Esophagus squamous epithelium (tissue), 5 donors: ENCODE measurements at places on chromosomes 5 and 9.
A peak's percentile ranks its signal among the peaks of the same experiment; 100 is the strongest.

DNA sequence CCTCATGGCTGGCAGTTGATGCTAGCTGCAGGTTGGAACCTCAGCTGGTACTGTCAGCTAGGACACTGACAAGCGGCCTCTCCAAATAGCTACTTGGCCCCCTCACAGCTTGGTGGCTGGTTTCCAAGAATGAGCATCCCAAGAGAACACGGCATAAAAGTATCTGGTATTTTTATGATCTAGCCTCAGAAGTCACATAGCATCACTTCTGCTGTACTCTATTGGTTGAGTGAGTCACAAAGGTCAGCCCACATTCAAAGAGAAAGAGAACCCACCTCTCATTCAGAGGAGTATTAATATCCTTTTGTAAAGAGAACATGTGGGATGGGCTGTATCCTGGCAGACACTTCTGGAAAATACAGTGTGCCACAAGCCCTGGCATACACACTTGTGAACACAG lies 6.0 kb upstream of the SIL1 start:
- H3K36me3 ChIP-seq: no peaks in the 10 kb centered on the region
- no peak overlapping the region for H3K27ac ChIP-seq
- H3K4me1 ChIP-seq: no peaks in the 10 kb centered on the region
- no peak for DNase-seq

- H3K4me1 ChIP-seq: no peaks in the 10 kb centered on the region
- no peak overlapping the region for H3K4me3 ChIP-seq
- no peak overlapping the region for H3K27ac ChIP-seq
- no peak for DNase-seq
Measured at GRCh38 chr9:6034954-6035353, 19.5 kb upstream of the RANBP6 start.

- H3K36me3 ChIP-seq: no peaks in the 10 kb centered on the region
- H3K27ac ChIP-seq: no peak overlapping the region
- H3K4me1 ChIP-seq: no peaks in the 10 kb centered on the region
- DNase-seq: no peak
Measured at GRCh38 chr5:153824909-153825308, 213.8 kb downstream of the FAM114A2 start.

- H3K27ac ChIP-seq: no peak overlapping the region
- H3K27me3 ChIP-seq: no peaks in the 10 kb centered on the region
- H3K4me3 ChIP-seq: no peak overlapping the region
- no peaks in the 10 kb centered on the region for H3K4me1 ChIP-seq
Measured at GRCh38 chr9:133087429-133088145, 25.8 kb downstream of the CEL start.

GRCh38 chr5:125011014-125011413 lies 264.6 kb upstream of the ZNF608 start:
- no peak overlapping the region for H3K27ac ChIP-seq
- H3K4me3 ChIP-seq: no peak overlapping the region
- H3K36me3 ChIP-seq: no peaks in the 10 kb centered on the region
- H3K27me3 ChIP-seq: no peaks in the 10 kb centered on the region

GRCh38 chr5:80150731-80151130 lies 105.1 kb downstream of the SERINC5 start:
- no peak for DNase-seq
- H3K36me3 ChIP-seq: peaks cover 100% of the 10 kb centered on the region
- H3K4me1 ChIP-seq: no peaks in the 10 kb centered on the region
- no peaks in the 10 kb centered on the region for H3K27me3 ChIP-seq

DNA sequence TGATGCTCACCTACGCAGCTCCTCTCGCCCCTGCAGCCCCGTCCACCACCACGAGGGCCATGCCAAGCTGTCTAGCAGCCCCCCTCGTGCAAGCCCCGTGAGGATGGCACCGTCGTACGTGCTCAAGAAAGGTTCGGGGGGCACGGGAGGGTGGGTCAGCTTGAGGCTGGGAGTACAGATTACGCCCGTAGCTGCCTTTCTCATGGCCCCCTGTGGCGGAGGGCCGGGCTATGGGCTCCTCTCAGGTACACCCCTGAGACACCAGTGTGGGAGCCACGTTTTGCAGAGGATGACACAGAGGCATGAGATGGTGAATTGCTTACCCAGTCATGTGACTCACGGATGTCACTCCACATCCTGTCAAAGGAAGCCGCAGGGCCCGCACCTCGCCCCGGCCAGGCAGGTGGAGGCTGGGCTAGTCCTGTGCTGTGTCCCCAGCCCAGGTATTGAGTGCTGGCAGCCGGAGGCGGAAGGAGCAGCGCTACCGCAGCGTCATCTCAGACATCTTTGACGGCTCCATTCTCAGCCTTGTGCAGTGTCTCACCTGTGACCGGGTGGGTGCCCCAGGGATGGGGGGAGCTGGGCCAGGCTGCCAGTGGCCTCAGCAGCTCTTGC lies 33.7 kb downstream of the USP20 start:
- H3K4me3 ChIP-seq: no peak overlapping the region
- H3K4me1 ChIP-seq: no peaks in the 10 kb centered on the region
- no peaks in the 10 kb centered on the region for H3K27me3 ChIP-seq
- H3K36me3 ChIP-seq: peaks cover 63% of the 10 kb centered on the region
- H3K27ac ChIP-seq: peak overlapping the region; percentile 61

- H3K27me3 ChIP-seq: no peaks in the 10 kb centered on the region
- H3K36me3 ChIP-seq: no peaks in the 10 kb centered on the region
- no peak overlapping the region for H3K27ac ChIP-seq
- DNase-seq: no peak
- no peaks in the 10 kb centered on the region for H3K4me1 ChIP-seq
Measured at GRCh38 chr9:18717759-18718158, 243.8 kb downstream of the ADAMTSL1 start.

GRCh38 chr5:35205186-35205585 lies 25.1 kb downstream of the PRLR start:
- H3K36me3 ChIP-seq: no peaks in the 10 kb centered on the region
- DNase-seq: no peak
- H3K27ac ChIP-seq: no peak overlapping the region
- no peaks in the 10 kb centered on the region for H3K27me3 ChIP-seq

DNA sequence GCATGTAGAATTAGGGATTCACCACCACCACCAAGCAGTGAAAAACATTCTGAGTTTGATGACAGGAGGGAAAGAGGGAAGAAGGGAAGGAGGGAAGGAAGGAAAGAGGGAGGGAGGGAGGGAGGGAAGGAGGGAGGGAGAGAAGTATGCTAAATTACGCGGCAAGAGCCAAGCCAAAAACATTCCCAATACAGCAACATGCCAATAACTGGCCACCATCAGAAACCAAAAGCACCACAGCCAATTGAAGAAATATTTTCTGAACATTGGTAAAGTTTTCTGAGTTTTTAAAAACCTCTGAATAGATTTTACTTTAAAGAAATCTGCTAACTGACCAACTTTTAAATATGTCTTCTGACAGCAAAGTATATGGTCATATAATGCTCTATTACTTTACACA lies 36.0 kb downstream of the FNIP1 start:
- no peaks in the 10 kb centered on the region for H3K36me3 ChIP-seq
- DNase-seq: no peak
- H3K4me3 ChIP-seq: no peak overlapping the region
- no peaks in the 10 kb centered on the region for H3K27me3 ChIP-seq

DNA sequence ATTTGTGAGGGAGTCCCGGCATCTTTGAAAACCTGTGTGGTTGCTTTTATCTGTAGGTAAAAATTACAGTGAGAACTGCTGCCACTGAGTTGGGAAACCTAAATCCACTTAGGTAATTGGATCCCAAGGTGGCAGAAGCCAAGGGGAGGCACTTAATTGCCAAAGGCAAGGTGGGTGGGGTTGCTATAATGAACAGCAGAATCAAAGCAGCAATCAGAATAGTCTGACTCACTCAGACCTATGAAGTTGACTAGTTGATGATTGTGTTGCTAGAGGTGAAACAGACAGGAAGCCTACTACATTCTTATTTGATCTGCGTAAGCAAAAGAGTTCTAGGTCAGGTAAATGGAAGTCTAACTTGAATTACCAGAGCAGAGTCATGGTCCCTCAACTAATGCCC lies 17.3 kb upstream of the BICD2 start:
- H3K36me3 ChIP-seq: no peaks in the 10 kb centered on the region
- H3K4me1 ChIP-seq: no peaks in the 10 kb centered on the region
- peak overlapping the region; percentile 86 for H3K27ac ChIP-seq
- no peak for DNase-seq
